HCT116 (cell line): ENCODE measurements at places on chromosomes 11 and 22. TPM values are rescaled to one million over a fixed set of nuclear protein-coding genes. Genes with fewer than 3 reads are reported as not detected.

RGL4 gene
- not detected for total RNA-seq

DNA sequence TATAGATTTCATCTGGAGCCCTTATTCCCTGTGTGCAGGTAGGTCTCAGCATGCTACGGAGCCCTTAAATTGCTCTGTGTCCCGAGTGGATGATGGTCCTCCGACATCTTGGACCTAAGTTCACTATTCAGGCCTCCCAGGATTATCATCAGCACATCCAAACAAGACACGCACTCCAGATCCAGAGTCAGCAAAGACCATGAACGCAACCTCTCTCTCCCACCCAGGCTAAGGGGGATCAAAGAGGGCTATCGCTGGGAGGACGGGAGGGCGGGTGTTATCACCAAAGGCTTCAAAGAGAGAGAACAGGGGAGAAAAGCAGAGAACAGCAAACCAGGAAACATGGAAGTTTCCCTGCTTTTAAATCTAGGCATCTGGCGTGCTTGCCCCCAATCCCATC is 659.4 kb downstream of the TBC1D22A start:
- H3K36me3 ChIP-seq, result no peaks in the 10 kb centered on the region
- H3K4me1 ChIP-seq, result no peaks in the 10 kb centered on the region
- no peak overlapping the region for H3K4me3 ChIP-seq
- no peak overlapping the region for H3K27ac ChIP-seq
- peaks cover 39% of the 10 kb centered on the region; the same call in 1 of the 2 replicates for H3K27me3 ChIP-seq
- DNase-seq, result no peak

DNA sequence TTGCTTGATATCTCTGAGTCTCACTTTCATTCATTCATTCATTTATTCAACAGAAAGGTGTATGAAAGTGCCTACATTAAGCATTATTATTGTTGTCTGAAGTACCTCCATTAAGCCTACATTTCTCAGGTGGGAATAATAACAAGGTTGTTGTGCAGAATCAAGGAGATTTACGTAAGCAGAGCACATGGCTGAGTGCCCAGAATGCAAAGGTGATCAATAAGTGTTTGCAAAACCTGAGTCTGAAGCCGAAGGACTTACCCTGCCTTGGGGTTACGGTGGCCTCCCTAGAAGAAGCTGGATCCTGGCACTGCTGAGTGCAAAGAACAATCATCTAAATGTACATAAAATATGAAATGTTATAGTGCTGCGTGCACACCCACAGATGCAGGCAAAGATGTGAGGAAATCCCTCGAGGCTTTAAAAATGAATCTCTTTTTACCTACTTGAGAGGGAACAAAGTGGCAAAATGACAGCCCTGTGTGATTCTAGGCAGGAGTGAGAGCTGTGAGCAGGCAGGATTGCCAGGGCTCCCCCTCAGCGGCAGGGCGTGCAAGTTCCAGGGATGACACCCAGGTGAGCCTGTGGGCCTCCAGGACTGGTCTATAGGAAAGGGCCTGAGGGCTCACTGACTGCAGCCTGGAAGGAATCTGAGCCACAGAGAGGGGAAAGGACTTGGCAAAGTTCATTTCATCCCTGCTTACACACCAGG is 133.1 kb upstream of the TBCEL start:
- DNase-seq, result no peak
- H3K27me3 ChIP-seq, result peaks cover 28% of the 10 kb centered on the region; the same call in 1 of the 2 replicates
- H3K4me1 ChIP-seq, result no peaks in the 10 kb centered on the region
- H3K36me3 ChIP-seq, result no peaks in the 10 kb centered on the region

GRCh38 chr11:46876471-46876870 is 30.4 kb upstream of the CKAP5 start:
- no peak for DNase-seq
- H3K4me3 ChIP-seq, result no peak overlapping the region
- no peaks in the 10 kb centered on the region; the same call in 1 of the 2 replicates for H3K36me3 ChIP-seq
- no peaks in the 10 kb centered on the region for H3K27me3 ChIP-seq

GRCh38 chr22:43449205-43449830 is 37.5 kb downstream of the MPPED1 start:
- H3K36me3 ChIP-seq, result no peaks in the 10 kb centered on the region
- no peak overlapping the region for H3K27ac ChIP-seq
- no peak overlapping the region for H3K4me3 ChIP-seq
- H3K4me1 ChIP-seq, result no peaks in the 10 kb centered on the region

- H3K27me3 ChIP-seq, result no peaks in the 10 kb centered on the region
- H3K36me3 ChIP-seq, result no peaks in the 10 kb centered on the region
- no peak for DNase-seq
- H3K4me1 ChIP-seq, result peaks cover 20% of the 10 kb centered on the region
Observed at GRCh38 chr11:125072961-125073590, 10.0 kb downstream of the SLC37A2 start.

GRCh38 chr22:42328784-42329145 is 58.3 kb upstream of the TCF20 start:
- peaks cover 24% of the 10 kb centered on the region for H3K4me1 ChIP-seq
- no peak for DNase-seq
- no peak overlapping the region for H3K4me3 ChIP-seq
- no peaks in the 10 kb centered on the region for H3K27me3 ChIP-seq
- no peak overlapping the region for H3K27ac ChIP-seq

DNA sequence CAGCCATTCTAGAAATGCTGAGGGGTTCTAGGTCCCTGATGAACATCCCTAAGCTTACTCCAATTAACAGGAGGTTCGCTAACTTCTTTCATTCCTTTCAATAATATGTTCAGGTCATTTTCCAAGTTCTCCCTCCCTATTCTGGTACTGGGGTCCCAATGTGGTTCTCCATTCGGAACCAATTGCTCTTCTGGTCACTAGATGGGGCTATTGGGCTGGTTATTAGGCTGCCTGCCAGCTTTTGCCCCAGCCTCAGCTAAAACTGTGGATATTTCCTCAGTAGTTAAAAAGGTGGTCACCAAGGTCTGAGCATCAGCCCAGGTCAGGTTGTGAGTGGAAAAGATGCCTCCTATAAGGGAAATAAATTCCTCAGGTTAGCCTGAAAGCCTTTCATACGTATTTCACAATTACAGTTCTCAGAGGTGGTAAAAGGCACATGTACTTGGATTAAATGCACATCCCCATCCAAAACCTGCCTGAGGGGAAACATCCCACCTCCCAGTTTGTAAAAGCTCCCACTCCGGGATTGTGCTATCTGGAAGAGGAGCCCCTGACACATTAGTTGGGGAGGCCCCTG is 161.1 kb upstream of the CCDC179 start:
- H3K36me3 ChIP-seq, result no peaks in the 10 kb centered on the region
- H3K27ac ChIP-seq, result no peak overlapping the region
- no peak overlapping the region for H3K4me3 ChIP-seq

DNA sequence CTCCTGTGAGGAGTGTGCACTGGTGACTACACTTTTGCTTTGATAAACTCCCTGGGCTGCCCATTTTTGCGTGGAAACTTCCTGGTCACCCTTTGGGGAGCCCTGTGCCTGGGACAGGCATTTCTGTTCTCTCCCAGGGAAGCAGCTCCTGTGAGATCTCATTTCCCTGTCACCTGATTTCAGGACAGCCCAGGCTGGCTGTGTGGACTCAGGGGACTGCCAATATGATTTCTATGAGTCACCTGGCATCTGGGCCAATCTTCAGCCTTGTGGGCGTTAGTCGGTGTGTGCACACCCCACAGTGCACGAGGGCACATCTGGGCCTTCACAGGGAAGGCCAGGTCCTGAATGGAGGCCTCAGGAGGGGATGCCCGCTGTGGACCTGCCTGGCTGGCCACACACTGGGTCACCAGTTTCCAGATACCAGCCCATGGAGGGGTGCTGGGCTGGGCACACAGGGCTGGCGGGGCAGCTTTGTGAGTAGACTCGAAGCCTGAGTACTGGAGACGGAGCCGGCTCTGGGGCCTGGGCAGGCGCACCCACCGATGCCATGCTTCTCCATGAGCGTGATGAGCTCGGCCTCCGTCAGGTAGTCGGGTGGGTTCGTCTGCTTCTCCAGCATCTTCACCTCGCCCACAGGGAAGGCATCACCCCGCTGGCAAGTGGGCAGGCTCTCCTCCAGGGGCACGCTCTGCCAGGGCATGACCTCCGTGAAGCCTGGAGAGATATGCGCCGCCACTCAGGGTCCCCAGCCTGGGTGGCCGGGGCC is 9.4 kb upstream of the PPM1F start:
- no peaks in the 10 kb centered on the region for H3K27me3 ChIP-seq
- peaks cover 28% of the 10 kb centered on the region for H3K36me3 ChIP-seq
- H3K4me1 ChIP-seq, result no peaks in the 10 kb centered on the region; the same call in 1 of the 2 replicates
- no peak for DNase-seq
- no peak overlapping the region for H3K4me3 ChIP-seq
- no peak overlapping the region; the same call in 1 of the 2 replicates for H3K27ac ChIP-seq

DNA sequence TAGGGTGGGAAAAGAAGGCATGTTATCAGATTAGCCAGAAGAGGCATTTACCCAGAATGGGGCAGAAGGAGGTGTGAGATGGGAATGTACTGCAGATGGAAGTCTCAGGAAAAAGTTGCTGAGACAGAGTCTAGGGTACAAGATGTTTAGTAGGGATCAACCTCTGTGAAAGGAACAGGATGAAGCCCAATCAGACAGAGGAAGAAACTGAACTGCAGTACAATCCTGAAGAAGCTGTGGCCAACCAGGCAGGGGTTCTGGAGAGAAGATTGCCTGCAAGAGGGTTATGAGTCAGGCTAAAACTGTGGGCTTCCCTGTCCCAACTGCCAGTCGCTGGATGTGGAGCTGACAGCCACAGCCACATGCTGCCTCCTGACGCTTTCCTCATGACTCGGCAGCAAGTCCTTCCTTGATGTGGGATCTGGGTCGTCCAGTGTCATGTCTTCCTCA is 64.0 kb downstream of the CWC15 start:
- H3K27me3 ChIP-seq, result no peaks in the 10 kb centered on the region
- H3K36me3 ChIP-seq, result no peaks in the 10 kb centered on the region
- DNase-seq, result no peak
- no peak overlapping the region for H3K4me3 ChIP-seq
- no peak overlapping the region for H3K27ac ChIP-seq
- peaks cover 8% of the 10 kb centered on the region; the same call in 1 of the 2 replicates for H3K4me1 ChIP-seq
